ENCODE measurements at places on chromosomes 12 and 14.

DNA sequence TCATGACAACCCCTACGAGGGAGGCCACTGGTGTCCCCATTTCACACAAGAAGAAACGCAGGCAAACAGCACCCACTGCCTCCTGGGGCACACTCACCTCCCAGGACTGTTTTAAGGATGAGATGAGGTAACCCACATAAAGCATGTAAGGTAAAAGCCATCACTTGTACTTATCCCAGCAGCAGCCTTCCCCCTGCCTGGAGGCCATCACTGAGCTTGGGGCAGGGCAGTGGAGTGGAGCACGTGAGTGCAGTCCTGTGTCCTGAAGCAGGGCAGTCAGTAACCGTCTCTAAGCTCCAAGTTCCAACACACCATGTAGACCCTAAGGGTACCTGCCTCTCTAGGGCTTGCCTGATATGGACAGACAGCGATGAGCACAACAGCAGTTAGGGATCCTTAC lies 1.7 kb downstream of the POLE start:
- DNase-seq = no peak

DNA sequence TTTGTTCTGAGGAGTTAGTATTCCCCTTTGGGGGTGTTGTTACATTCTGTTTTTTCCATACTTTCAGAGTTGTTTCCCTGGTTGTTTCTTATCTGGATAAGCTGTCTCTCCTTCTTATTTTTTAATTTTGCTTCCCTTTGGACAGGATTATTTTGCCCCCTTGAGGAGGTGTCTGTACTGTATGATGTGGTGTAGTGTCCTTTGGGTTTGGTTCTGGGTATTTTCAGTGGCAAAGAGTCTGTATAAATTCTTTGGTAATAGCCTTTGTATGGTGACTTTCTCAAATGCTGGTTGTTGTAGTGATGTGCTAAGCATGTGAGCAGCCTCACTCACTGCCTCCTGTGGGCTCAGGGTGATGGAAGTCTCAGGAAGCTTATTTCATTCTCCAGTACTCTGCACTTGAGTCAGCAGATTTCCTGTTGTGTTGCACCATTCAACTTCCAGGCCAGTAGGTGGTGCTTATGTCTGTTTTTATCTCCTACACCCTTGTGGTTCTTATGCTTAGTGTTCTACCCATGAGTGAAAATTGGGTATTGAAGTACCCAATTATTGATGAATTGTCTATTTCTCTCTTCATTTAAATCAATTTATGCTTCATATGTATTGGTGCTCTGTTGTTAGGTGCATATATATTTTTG lies 103.3 kb upstream of the PMCH start:
- peak; percentile 77 for DNase-seq

- no peak for DNase-seq
Observed at GRCh38 chr12:101806265-101806664, 24.5 kb downstream of the GNPTAB start.

- peak; percentile 40 for DNase-seq
Observed at GRCh38 chr12:57522887-57523705, 472 bp downstream of the MBD6 start.

DNA sequence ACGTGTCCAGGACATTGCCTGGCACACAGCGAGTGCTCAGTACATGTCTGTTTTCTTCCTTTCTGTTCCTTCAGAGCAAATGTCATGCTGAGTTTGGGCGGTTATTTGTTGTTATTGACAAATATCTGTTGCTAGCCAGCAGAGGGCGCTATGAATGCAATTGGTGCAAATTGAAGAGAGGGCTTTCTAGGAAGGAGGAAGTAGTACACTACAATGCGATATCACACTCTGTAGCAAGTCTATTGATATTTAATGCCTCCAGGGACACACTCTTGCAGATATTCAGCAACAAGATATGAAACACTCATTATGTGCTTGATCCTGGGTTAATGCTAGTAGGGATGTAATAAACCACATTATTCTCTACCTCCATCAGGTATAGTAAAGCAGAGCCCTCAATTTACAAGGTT lies 267.3 kb upstream of the SRRM4 start:
- DNase-seq = no peak

DNA sequence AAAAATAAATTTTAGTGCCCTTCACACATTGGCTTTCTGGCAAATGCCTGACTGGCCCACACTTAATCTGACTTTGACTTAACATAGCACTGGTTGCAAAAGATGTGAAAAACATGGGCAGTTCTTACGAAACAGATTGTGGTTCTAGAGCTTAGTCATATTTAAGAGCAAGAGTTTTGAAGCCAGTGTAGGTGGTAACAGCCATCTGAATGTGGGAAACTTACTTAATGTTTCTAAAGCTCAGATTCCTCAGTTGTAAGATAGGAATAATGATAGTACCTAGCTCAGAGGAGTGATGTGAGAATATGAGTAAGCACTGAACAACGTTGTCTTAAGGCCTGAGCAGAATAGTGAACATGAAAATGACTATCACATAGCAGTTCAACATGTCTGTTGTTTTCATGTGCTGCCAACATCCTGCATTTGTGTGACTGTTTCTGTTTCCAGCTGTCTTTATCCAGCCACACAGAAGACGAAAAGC lies 262.7 kb downstream of the SYT1 start:
- peak; percentile 87 for DNase-seq

DNA sequence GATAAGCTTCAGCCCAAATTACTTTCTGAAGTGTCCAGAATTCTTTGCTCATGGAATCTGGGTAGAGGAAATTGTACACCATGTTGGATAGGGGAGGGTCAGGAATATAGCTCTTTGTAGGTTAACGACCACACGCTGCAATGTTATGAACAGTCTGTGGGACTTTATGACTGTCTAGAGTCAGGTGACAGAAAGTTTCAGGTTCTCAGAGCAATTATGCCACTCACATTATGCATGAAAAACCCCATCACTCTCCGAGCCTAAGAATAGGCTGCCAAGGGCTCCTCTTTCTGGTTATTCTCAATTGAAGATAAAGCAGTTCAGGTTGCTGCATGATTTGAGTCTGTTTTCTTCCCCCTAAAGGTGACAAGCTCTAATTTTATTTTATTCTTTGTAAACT lies 430.9 kb downstream of the ATP23 start:
- no peak for DNase-seq

GRCh38 chr14:73233564-73233963 lies 3.7 kb upstream of the PAPLN start:
- DNase-seq = no peak

DNA sequence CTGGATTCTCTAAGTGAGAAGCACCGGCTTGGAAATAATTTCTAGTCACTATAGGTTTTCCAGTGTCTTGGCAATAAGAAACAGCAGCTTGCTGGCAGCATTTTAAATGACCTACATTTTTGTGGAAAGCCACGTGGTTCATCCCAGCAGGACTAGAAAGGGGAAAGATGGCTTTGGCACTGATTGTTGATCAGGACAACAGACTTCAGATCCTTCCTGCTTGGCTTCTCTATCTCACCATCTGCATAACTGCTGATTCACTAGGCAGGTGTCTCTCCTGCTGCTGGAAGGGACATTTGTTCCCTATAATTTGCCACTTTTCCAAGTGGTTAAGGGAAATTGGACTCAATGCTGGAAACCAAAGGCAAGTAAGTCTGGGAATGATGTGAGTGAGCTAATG lies 131.0 kb downstream of the TTC8 start:
- no peak for DNase-seq

DNA sequence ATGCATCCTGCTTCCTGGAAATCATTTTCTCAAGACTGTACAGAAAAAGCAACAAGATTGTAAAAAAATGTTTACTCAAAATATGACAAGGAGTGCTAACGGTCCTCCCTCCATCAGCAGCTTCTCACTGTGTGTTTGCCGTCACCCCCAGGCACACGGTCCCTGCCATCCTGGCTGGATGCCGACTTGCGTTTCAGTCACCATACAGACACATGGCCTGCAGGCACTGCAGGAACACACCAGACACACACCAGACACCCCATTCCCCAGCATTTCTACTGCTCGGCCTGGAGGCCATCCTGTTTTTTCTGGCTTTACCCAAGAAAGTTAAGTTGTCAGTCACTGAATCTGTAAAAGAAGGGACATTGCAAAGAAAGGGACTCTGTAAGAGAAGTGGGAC lies 10.8 kb downstream of the KCNK10 start:
- no peak for DNase-seq

DNA sequence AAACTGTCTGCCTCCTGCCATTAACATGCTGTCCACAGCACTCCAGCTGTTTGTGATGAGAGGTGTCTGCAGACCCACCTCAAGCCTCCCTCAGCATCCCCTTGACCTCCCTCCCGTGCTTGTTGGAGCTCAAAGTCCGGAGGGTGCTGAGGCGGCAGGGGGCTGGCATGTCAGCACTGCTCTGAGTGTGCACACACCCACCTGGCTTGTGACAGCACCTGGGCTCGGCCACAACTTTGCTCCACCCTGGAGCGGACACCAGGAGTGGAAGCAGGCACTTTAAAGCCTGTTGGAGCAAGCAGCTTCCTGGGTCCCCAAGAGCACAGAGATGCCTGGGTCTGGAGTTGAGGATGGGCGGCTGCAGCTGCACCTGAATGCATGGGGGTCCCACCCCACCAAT lies 20.9 kb downstream of the SERPINA3 start:
- no peak for DNase-seq

DNA sequence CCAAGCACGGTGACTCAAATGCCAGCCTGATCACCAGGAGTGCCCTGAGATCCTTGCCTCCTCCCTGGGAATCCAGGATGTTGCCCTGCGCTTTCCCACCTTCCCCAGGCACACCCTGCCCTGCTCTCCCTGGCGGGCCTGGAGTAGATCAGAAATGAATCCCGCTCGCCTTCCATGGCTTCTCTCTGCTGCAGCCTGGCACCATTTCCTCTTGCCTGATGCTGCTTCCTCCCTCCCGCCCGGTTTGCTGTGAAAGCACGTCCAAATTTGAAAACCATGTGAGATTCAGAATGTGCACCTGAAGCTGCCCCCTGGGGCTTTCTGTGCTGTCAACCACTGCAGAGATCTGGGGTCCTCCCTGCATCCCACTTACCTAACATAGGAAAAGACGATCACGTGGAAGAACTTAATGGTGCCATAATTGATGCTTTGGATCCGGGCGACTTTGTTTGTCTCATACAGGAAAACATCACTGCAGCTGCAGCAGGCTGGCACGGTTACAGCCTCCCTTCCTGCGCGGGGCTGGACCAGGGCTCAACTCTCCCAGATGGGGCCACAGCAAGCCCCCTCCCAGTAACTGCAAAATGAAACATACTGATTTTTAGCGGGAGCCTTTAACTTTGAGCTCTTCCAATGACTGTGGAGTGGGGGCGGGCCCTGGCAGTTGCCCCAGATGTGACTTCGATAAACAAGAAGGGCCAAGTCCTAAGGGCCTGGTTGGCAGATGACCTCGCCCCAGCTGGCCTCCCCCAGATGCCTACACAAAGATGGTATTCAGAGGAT lies 24.9 kb upstream of the C12orf76 start:
- DNase-seq = no peak

- DNase-seq = no peak
Observed at GRCh38 chr12:52245259-52245961, 12.4 kb downstream of the KRT7 start.

DNA sequence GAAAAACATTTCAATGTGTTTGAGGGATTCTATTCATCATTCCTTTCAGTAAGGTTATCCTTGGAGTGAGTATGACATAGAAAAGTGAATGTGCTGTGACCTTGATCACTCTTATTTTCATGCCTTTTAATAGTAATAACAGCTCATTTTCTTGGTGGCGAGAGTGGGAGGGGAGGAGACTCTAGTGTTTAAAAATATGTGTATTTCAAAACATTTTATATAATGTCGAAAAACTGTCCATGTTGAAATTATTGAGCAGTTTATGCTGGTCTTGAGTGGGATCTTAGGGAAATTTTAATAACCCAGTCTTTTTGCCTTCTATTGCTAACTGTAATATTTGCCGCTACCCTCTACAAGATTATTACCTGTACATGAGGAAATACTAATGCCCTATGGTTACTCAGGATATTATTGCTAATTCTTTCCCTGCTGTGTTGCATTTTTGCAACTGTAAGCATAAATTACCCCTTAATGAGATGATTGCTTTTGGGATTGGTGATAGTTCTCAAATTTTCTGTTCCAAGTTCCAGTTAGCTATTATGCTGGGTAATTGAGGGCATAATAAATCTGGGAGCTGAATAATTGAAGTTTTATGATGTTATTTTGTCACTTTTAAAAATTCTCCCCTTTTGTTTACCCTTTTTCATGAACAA lies 21.9 kb downstream of the ATF7IP start:
- no peak for DNase-seq

DNA sequence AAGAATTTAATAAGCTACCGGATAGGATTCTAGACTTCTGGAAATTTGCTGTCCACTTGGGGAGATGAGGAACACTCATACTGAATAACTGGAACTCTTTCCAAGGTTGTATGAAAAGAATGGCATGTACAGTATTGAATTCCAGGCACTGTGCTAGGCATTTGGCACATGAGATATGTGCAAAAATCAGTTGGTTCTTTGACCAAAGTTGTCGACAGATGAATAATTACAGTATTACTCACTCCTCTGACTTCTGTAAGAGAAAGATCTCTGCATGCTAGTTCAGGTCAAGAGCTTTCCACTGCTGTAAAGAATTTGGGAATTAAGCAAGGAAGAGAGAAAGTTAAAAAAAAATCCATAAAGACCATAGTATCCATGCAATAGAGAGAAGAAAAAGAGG lies 764.7 kb downstream of the BCL11B start:
- peak; percentile 72 for DNase-seq

DNA sequence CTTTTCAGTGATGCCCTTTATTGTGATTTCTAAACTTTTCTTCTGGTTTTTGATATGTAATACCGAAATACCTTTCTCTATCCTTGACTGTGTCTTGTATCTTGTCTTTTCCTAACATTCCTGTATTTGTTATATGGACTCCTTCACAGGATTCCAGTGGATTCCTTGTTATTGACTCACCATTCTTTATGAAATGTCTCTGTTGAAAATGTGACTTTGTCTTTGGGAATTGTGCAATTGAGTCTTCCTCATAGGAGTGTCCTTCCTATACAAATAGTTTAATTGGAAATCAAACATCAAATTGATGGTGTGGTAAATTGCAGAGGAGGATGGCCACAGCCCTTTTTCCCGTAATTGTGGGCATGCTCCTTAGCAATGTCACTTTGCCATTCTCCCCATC lies 296.6 kb upstream of the KITLG start:
- peak; percentile 49 for DNase-seq

DNA sequence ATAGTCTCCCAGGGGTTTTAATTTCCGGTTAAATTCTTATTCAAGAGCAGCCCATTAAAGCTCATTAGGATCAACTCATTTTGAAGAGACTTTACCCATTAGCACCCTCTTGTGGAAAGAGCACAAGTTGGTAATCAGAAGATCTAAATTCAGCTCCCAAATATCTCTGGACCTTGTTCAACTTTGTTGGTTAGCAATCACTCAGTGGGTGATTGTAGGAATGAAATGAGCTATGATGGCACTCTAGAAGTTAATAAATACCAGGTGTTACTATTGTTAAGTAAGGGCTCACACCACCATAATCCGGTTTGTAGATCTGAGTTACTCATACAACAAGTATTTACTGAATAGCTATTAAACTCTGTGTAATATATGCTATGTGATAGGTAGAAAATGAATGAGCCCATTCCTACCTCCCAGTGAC lies 42.9 kb downstream of the TRIP11 start:
- peak; percentile 62 for DNase-seq

All from epithelial cell of esophagus (primary cell).